ENCODE measurements at places on chromosomes 2 and 18. TPM values are rescaled to one million over a fixed set of nuclear protein-coding genes. Genes with fewer than 3 reads are reported as not detected.

The ANKRD29 gene
- 0.90 TPM for total RNA-seq

The SF3B1 gene
- 159 TPM for total RNA-seq

The EPB41L3 gene
- 36.1 TPM for total RNA-seq

The TUBA4B gene
- not detected for total RNA-seq

Measured in cardiac atrium fibroblast (primary cell).